ENCODE measurements at places on chromosomes 2 and 18.

GRCh38 chr2:206863716-206864115, 75.6 kb upstream of the CPO start:
- no peak for DNase-seq

GRCh38 chr2:3143602-3144001, 234.0 kb downstream of the EIPR1 start:
- no peak for DNase-seq

DNA sequence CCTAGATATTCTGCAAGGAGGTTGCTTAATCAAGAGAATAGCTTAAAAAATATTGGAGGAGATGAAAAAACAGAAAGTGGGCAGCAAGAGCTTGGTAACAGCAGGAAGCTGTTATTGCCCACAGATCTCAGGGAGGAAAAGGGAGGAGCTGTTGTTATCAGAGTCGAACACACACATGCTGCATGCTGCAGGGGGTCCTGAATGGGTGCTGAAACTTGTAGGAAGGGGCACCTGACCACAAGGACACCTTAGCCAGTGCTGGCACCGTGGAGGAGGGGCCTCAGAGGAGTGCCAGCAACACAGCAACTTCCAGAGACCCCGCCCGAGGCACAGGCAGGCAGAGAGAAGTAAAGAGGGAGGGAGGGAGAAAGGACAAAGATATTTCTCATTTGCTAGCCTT, 332.9 kb downstream of the SOCS6 start:
- no peak for DNase-seq

- DNase-seq = no peak
Measured at GRCh38 chr2:24237313-24237712, 62.5 kb downstream of the FAM228A start.

- no peak for DNase-seq
Measured at GRCh38 chr18:9737006-9737405, 28.9 kb downstream of the RAB31 start.

DNA sequence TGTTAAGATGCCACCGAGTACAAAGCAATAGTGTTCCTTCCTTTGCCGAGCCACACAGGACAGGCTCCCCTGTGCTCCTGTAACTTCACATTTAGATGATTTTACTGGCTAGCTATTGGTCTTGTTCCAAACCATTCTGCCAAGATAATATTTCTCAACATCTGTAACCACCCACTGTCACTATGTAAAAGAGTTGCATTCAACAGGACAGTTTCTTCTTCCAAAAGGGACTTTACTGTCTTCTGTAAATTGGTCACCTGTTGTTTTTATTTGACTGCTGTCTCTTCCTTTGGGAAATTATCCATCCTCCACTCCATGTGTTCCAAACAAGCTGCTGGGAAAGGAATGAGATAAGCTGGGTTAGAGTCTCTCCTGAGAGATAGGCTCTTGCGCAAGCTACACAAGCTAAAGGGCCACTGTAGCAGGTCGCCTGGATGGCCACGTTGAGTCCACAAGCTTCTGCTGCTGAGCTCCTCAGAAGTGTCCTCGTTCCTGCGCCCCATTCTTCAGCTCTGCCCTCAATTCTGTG, 14.4 kb upstream of the BZW1 start:
- DNase-seq = no peak

DNA sequence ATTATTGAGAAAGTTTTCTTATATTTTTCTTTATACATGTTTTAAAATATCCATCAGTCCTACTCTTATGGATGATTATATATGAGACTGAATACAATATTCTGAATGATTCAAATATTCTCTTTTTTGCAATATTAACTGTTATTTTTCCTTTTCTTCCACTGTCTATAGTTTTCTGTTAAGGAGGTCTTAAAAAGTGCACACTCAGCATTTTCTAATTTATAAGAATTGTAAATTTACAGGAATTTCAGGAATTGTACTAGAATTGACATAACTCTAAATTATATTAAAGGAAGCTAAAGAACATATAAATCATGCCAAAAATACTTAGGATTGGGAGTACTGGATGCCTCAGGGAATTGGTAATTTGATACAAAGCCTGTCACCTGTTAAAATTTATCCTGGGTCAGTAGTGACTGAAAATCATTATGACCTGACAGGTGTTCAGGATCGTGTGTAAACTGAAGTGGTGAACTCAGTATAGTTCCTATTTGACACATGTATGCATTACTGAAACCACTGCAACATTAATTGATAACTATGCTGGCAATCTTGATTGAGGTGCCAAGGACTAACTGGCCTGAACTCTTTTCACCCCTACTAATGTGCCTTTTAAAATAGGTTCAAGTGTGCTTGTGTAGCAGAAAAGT, 30.4 kb downstream of the MSTN start:
- peak; percentile 80 for DNase-seq

DNA sequence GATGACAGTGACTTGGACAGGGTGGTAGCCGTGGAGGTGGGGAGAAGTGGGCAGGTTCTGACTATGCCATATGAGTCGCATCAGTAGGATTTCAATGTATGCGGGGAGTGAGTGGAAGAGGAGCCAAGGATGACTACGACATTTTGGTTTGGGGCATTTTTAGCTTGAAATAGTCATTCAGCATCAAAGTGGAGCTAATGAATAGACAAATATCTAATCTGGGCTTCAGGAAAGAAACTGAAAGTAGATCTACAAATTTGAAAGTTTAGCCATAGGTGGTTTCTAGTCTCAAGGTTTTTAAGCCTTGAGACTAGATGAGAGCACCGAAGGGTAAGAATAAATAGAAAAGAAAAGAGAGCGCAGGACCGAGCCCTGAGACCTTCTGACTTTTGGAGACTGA, 58.3 kb downstream of the FEZ2 start:
- no peak for DNase-seq

GRCh38 chr2:7379799-7380198, 462.6 kb downstream of the RNF144A start:
- no peak for DNase-seq

GRCh38 chr2:25655316-25655715, 18.1 kb downstream of the DTNB start:
- no peak for DNase-seq

GRCh38 chr2:158745067-158745865, 49.9 kb upstream of the DAPL1 start:
- DNase-seq = peak; percentile 55

DNA sequence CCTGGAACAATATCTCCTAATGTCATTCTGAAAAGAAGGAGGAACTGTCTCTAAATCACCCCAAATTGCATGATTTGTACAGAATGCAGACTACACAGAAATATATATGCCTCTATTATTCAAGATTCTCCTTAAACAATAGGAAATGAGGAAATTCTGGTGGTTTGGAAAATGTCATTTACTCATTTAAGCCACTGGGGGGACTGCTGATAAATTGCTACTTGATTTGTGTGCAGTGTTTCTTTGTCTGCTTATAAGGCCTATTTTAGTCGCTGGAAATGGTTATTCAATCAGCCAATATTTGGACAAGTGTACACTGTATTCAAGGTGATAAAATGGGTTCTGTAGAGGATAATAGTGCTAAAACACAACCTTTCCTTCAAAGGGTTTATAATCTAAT, 801.9 kb upstream of the CELF4 start:
- no peak for DNase-seq

GRCh38 chr2:45274250-45274926, 265.1 kb upstream of the SIX2 start:
- peak; percentile 76 for DNase-seq

DNA sequence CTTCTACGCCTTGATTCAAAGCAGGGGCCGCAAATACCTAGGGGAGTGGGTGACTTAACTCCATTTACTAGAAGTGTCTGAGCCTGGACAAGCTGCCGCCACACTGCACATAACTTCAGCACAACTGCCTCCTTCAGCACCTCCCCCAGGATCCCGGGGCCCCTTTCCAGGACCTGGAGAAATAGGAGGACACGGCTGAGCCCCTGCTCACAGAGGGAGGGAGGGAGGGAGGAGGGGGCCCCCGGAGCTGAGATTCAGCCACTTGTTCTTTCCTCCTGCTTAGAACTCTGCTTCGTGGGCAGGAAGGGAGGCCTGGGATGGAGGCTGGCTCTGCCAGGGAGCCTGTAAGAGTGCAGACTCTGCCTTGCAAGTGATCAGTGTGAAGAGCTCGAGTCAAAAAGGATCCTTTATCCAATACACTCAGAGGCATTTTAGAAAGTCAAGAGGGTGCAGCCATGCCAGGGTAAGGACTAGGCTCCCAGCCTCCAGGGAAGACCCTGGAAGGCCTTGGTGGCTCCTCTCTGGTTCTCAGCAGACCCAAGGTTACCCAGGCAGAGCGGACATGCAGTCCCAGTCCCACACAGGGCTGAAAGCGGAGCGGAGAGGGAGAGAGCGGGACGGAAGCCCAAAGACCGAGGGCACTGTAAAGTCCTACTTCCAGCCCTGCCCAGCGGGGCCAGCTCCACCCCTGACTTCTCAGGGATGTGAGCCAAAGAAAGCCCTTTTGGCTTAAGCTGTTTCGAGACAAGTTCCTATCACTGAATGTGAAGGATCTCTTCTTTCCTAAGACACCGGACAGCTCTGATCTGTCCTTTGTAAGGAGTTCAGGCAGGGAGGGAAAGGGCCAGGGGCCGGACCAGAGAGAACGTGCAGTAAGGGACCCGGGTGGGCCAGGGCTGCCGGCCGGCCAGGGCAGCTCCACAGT, 8.6 kb upstream of the ARMC9 start:
- no peak for DNase-seq

- DNase-seq = no peak
Measured at GRCh38 chr18:49910019-49910418, 96.7 kb upstream of the ACAA2 start.

DNA sequence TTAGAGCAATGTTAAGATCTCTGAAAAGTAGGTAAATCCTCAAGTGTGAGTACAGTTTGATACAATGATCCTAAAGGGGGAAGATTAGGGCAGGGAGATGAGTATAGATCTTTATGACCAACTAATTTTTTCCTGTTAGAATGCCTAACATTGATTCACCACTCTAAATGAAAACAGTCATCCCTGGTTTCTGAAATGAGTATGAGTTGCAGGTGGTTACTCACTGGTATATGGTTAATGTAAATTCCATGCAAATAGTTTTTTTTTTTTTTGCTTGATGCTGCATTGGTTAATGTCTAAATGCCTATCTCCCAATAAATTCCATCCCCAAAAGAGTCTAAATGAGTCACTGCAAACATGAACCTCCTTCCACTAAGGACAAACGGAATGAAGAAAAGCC, 55.0 kb upstream of the SERPINB2 start:
- no peak for DNase-seq

GRCh38 chr2:47072018-47072691, 83.0 kb downstream of the STPG4 start:
- peak; percentile 13 for DNase-seq

- DNase-seq = no peak
Measured at GRCh38 chr2:117703858-117704257, 110.6 kb upstream of the DDX18 start.

DNA sequence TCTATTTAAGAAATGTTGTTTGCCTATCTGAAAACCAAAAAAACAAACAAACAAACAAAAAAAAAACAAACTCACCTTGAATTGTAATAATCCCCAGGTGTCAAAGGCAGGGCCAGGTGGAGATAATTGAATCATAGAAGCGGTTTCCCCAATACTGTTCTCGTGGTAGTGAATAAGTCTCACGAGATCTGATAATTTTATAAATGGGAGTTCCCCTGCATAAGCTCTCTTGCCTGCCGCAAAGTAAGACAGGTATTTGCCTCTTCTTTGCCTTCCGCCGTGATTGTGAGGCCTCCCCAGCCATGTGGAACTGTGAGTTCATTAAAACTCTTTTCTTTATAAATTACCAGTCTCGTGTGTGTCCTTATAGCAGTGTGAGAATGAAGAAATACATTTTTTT, 1180.7 kb upstream of the CRIM1 start:
- no peak for DNase-seq

DNA sequence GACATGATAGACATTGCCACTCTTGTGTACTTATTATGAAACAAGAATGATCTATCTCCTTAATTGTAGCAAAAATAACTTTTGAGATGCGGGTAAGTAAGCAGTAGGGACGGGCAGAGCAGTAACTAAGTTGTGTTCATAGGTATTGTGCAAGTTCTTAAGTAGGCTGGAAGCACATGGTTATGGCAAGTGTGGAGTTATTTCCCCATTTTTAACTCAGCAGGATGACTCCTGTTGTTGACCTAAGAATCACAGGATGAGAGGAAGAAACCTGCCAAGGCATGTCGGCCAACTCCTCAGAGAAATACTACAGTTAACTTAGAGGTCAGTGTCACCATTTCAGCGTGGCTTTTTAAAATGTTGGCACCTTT, 51.1 kb upstream of the FN1 start:
- DNase-seq = no peak

DNA sequence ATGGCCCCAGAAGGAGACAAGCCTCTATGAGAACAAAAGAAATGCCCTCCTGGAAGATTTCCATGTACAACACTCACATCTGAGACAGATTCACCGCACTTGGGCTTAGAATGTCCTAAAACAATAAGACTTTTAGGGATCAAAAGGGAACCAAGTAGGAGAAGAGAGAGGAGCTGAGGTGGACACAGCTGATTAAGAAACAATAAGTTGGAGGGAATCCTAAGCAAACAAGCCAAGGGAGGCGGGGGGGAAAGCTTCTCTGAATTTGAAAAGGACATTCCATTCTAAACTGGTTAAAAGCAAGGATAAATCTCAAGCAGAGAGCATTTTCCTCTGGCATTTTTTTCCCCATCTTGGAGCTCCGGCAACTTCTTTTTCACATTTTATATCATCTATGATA, 9.9 kb downstream of the ACVR1 start:
- no peak for DNase-seq

- DNase-seq = no peak
Measured at GRCh38 chr2:228840743-228841114, 430.4 kb downstream of the PID1 start.

- no peak for DNase-seq
Measured at GRCh38 chr2:152236191-152236925, 60.8 kb upstream of the STAM2 start.

- no peak for DNase-seq
Measured at GRCh38 chr18:38635709-38636430, 1070.3 kb upstream of the CELF4 start.

DNA sequence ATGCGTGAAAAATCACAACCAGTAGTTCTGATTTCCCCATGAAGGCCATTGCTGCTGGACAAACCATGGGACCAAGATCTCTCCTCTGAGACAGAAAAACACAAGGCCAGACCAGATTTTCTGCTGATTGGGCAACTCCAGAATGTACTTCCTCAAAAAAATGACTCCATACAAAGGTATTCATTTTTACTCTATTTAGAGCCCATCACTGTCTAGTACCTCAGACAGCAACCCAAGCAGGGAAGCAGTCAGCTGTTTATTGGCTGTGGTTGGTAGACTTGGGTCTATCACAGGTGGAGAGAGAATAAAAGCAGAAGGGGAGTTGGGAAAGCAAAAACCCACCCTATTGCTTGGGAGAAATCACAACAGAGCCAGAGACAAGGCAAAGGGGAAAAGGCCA, 219.9 kb downstream of the PIK3C3 start:
- no peak for DNase-seq

DNA sequence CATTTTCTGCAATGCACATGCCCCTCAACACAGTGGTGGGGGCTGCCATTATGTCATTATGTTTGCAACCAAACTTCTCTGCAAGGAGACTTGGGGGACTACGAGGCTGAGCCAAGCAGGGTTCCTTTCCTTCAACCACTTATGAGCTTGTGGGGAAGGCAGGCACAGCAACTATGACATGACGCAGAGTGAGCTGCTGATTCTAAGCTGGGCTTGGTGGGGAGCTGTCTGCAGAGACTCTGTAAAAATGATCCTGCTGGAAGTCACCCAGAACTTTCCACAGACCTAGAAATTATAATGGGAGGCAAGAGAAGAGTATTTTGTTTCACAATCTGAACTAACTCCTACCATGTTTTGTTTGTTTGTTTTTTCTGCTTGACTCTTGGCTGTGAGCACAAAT, 55.6 kb downstream of the INPP5D start:
- DNase-seq = no peak
